ENCODE measurements at places on chromosomes 7 and 10. TPM values are rescaled to one million over a fixed set of nuclear protein-coding genes. Genes with fewer than 3 reads are reported as not detected.

Gene PAPOLB
- 0.19 TPM for total RNA-seq

Gene NUDT13
- 1.9 TPM for total RNA-seq

Gene PPA1
- 191 TPM for total RNA-seq

Gene PLEKHS1
- total RNA-seq: not detected

Gene MYPN
- 0.16 TPM for total RNA-seq

Gene EXOC6
- 26.1 TPM for total RNA-seq

Gene HKDC1
- total RNA-seq: 1.6 TPM

Gene CUZD1
- total RNA-seq: 1.9 TPM

Gene TEX36
- total RNA-seq: not detected

Gene NYAP1
- 71.3 TPM for total RNA-seq

Gene SMO
- 8.4 TPM for total RNA-seq

Gene SPDYE5
- total RNA-seq: 0.32 TPM

DNA sequence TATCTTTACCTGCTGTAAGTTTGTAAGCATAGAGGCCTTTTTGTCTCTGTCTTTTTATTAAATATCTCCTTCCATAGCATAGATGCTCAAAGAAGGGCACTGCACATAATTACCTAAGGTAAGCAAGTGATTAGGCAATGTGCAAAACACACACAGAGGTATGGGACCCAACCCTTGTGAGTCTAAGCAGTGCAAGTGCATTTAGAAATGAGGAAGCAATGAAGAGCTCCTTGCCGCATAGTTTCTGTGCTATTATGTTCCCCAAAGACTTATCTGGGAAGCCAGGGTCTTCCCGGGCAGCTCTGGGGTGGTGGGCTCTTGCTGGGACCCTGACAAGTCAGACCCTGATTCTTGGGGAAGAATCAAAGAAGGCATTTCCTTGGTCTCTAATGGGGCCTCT is 13.5 kb upstream of the MGAM2 start:
- DNase-seq: no peak

GRCh38 chr7:26022982-26023381 is 129.0 kb upstream of the NFE2L3 start:
- no peak for DNase-seq

DNA sequence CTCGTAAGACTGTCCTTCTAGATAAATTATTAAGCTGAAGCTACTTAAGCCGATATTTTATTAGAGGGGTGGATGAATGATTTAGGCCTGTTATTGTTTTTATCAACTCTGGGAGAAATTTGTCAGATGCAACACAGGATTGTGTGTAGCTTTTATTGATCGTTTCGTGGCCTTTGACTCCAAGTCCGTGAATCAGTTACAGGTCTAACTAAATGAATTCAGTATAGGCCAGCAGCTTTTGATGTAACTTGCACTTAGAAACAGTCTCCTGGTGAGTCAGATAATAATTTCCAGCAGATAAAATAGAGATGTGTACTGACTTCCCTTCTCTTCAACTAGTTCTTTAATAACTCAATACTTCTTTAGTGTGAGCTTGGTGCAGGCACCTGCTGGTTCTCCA is 341.7 kb upstream of the SMIM30 start:
- no peak for DNase-seq

GRCh38 chr7:27997188-27997707 is 183.3 kb downstream of the JAZF1 start:
- DNase-seq: no peak

- DNase-seq: peak; percentile 81
Measured at GRCh38 chr7:141441837-141442627, 109.2 kb upstream of the AGK start.

- peak; percentile 33 for DNase-seq
Measured at GRCh38 chr10:13100349-13101294, 659 bp downstream of the OPTN start.

DNA sequence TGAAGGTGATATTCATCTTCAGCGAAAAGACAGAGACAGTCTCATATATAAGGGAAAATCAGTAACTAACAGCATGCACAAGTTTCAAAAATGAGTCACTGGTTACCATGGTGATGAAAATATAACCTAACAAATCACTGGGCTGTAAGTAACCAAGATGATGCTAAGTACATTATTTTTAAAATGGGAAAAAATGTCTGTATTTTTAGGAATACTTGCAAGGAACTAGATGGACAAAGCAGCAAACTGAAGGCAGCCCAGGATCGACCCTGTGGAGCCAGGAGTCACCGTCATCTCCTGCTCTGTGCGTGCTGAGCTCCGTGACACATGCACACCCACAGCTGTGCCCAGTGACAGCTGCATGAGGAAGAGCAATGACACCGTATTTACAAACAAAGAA is 137.3 kb downstream of the ELMO1 start:
- DNase-seq: no peak

DNA sequence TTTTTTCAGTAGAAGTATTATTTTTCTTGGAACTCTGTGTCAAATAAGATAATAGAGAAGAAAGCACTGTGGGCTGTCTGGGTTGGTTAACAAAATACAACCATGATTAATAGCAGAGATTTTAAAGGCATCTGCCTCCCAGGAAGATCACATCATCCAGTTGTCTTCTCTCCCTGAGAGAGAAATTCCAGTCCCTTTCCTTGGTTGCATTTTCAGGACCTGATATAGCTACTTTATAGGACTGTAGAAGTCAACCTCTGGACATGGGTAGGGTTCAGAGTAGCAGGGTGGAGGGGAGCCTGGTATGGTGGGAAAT is 309.9 kb upstream of the IGFBP3 start:
- no peak for DNase-seq

- DNase-seq: no peak
Measured at GRCh38 chr7:69992938-69993337, 394.7 kb downstream of the AUTS2 start.

DNA sequence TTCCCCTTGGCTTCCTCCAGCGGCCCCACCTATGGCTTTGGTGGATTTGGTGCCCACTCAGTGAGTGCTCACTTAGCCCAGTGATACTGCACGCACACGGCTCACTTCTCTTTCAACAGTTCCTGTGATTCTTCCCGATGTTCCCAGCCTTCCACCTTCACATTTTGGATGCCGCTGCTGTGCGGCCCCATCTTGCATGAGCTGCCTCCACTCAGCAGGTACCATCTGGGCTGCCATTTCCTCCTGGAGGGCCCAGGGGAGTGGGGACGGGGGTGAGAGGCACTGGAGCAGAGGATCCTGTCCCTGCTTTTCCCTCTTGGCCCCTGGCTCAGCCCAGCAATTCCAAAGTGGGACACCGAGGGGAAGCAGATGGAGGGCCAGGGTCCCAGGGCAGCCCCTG is 323.3 kb upstream of the ZNF32 start:
- DNase-seq: no peak

GRCh38 chr7:103474956-103475355 is 28.9 kb upstream of the SLC26A5 start:
- DNase-seq: no peak

GRCh38 chr7:99992330-99993038 is 16.7 kb upstream of the AZGP1 start:
- no peak for DNase-seq

- DNase-seq: no peak
Measured at GRCh38 chr7:148044173-148044572, 546.4 kb upstream of the C7orf33 start.

DNA sequence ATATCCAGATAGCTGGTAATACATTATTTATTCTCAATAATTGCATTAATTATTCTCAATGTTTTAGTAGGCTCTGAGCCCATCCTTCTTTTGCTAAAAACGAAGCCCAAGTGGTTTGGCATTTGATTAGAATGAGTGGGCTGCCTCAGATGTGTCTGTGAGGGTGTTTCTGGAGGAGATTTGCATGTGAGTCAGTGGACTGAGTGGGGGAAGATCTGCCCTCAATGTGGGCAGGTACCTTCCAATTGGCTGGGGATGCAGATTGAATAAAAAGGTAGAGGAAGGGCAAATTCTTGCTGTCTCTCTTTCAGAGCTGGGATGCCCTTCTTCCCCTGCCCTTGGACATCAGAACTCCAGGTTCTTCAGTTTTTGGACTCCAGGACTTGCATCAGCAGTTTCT is 290.6 kb upstream of the SMIM30 start:
- no peak for DNase-seq

DNA sequence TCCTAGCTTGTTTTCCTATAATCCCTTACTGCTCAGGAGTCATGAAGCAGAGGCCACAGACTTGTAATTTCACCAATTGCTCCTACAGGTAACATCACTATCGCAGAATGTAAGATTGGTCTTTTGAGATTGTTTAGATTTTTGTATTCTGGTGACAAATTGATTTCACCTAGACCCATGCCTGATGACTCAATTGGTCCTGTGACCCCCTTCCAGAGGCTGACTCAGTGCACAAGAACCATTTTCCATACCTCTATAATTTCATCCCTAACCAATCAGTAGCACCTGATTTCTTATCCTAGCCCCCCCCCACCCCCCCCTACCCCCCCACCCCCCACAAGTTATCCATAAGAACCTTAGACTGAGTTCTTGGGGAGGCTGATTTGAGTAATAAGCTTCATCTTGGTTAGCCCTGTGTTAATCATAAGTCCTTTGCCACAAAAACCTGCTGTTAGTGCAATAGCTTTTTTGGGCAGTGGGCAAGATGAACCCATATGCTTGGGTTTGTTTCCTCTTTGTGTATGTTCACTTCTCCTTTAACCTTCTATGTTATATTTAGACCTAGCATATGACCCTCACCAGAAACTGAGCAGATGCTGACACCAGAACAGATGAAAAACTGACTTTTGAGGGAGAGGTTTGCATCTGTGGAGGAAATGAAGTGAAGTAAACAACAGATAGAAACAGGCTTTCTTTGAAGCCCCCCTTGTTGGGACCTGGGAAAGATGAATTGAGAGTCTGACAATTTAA is 187.1 kb downstream of the KIF20B start:
- DNase-seq: no peak

GRCh38 chr7:157380416-157380815 is 43.6 kb downstream of the DNAJB6 start:
- DNase-seq: no peak

- no peak for DNase-seq
Measured at GRCh38 chr7:130201796-130202195, 3.4 kb downstream of the TMEM209 start.

DNA sequence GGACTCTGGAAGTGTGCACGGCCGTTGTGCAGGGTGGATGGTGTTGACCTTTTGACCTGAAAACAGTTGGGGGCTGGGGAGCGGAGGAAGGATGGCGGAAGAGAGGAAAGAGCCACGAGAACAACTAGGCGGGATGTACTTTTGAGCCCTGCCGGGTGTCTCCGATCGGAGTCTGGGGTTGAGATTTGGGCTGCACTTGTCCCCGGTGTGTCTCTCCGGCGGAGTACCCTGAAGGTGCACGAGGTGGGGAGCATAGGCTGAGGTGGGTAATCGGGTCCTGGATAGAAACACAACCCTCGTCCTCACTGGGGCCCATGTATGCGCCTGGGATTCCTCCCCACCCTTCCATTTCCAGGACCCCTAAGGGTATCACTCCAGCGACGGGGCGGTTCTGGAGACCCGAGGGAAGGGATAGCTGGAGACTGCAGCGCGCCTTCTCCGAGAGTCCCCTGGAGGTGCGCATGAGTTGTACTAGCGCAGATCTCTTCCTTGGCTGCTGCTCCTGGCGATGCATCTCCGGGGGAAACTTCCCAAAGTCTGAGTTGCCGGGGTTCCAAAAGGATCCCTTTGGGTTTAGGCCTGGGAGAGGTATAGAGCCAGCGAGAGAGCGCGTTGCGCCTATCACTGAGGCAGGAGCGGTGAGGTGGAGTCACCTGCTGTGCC is 4.6 kb upstream of the HMX2 start:
- no peak for DNase-seq
